Left ventricle myocardium superior (tissue), 1 donor: ENCODE measurements at places on chromosomes 5 and 9.
A peak's percentile ranks its signal among the peaks of the same experiment; 100 is the strongest.

DNA sequence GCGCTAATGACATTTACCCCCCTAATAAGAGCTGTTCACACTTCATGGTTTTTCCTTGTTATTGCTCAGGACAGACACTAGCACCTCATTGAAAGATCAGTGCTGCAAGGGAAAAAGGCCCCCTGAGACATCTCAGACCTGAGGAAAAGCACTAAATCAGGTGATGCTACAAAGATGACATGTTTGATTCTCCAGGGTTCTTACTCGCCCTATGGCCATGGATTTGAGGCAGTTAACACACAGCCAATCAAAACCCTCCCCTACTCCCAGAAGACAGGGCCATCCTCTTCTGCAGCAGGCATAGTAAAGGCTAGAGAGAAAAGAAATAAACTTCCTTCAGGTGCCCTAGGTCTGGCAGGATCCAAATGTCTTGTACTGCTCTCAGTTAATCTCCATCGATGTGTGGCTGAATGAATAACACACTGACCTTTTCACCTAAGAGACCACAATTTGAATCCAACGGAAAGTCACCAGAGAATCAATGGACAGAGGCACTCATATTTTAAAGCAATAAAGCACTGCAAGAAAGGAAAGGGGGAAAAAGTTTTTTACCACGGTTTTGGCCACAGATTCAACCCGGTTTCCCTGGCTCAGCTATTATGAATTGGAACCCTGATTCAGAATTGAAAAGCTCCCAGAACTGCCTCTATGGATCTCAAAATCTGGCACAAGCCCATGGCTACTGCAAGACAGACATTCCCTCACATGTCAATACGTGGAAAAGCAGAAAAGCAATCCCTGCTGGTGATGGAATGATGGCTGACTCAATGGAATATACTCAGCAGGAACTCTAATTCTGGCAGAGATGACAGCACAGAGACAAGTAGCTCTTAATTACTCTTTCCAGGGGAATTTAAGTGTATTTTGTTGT lies 329.5 kb downstream of the BNC2 start:
- DNase-seq, result no peak

GRCh38 chr5:95809414-95809960 lies 13.0 kb downstream of the GLRX start:
- peak; percentile 63 for DNase-seq

GRCh38 chr5:122584411-122585300 lies 190.2 kb upstream of the SNX2 start:
- DNase-seq, result peak; percentile 27

DNA sequence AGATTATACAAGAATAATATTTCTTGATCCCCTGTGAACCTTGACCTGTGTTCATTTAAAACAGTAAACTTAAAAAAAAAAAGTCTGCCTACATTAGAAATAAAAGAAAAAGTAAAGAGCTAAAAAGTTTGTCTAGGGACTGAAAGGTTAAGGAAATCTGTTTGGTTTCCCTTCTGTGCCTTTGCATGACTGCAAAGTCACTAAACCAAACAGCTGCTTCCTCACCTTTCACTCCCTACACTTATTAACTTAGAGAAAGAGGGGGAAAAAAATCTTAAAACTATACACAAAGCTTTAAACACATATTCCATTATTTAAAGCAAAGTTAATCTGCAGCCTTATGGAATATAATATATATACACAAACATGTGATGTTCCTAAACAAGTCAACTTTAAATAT lies 65.1 kb downstream of the ZFR start:
- DNase-seq, result no peak

- DNase-seq, result no peak
Observed at GRCh38 chr5:79086116-79086515, 16.5 kb downstream of the BHMT2 start.

DNA sequence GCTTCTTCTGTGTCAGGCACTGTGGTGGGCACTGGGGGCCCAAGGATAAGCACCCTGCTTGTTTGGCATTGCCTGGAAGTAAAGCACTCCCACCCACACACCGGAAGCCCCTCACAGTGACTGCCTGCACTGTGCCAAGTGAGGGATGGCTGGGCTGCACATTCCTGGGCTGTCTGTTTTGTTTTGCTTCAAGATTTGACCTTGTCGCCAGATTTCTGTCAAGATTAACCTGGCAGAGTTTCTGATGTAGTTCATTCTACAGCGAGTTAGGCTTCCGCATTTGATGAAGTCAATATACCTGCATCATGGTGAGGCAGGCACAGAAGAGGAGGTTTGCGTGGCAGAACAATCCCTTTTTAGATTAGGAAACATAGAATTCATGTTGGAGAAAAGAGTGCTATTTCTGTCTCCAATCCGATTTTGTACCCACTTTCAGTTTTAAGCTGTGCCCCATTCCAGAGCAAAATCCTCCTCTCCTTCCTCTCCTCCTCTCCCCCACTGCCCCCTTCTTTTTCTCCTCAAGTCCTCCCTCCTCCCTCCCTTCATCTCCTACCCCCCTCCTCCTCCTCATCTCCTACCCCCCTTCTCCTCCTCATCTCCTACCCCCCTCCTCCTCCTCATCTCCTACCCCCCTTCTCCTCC lies 14.4 kb upstream of the BOD1 start:
- DNase-seq, result no peak

GRCh38 chr5:123976379-123977033 lies 464.5 kb downstream of the CSNK1G3 start:
- no peak for DNase-seq

DNA sequence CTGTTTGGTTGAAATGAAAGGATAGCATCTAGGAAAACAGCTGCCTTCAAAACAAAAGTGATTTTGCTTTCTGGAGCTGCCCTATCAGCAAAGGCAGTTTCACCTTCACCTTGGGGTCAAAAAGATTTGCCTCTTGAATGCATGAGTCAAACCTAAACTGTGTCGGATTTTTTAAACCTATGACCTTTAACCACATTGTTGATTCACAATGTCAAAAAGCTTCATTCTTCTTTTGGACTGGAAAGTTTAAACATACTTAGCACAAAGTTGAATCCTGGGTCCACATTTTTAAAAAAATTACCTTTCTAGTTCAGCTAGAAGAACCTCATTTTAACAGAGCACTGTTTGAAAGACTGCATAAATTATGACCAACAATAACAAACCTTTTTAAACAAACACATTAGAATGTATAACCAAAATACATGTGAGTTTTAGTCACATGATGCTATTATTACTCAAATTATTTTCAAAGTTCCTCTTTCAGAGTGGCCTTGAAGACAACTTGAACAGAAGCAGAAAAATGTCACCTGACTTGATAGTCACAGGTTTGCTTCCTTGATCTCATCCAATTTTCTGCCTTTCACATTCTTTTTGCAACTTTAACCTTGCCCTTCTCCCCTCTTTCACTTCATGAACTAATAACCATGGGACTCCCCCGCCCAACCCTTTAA lies 109.7 kb upstream of the LHFPL2 start:
- DNase-seq, result no peak

GRCh38 chr5:131288328-131288727 lies 24.5 kb downstream of the CDC42SE2 start:
- DNase-seq, result no peak

DNA sequence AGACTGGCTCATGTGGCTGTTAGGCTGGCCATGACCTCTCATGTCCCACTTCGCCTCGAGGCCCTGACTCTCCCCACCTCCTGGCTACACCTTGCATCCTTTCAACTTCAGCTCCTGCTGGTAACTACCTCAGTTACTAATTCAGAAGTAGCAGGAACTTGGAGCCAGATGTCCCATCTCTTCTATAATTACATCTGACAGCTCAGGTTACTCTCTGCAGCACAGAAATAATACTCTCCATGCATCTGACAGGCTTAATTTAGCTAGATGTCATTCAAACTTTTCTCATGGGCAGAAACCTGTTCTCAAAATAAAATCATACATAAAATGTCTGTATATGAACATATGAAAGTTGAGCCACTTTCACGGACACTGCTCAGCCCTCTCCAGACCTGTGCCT lies 92.2 kb upstream of the IL33 start:
- DNase-seq, result no peak

GRCh38 chr9:77679661-77680368 lies 31.7 kb upstream of the GNA14 start:
- DNase-seq, result no peak

DNA sequence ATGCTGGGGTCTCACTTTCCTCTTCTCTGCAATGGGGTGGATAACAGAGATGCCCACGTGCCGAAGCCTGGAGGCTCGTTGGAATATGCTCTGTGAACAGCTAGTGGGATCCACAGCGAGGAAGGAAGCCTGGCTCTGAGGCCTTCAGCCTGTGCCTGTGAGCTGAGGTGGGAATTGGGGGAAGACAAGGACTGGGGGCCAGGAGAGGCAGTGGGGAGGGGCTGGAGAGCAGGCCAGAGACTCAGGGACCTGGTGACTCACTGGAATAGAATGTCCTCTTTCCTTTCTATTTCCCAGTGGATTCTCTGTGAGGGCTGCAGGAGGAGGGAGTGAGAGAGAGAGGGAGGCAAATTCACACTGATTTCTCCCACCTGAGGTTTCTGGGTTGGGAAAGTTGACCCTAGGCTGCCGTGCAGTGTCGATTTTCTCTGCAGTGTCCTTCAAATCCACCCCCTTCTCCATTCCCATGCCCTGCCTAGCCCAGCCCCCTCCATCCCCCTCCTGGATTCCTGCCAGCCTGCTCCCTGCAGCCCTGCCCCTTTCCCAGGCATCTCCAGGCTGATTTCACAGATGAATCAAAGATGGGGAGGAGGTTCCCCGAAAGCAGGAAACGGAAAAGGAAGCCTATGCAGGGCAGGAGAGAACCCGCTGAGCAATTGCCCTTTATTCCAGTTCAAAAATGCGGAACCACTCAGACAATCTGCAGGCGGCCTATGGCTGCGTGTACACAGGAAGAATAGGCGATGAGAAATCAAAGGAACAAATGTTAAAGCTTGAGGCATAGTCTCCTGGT lies 1.4 kb upstream of the SPAAR start:
- peak; percentile 78 for DNase-seq

DNA sequence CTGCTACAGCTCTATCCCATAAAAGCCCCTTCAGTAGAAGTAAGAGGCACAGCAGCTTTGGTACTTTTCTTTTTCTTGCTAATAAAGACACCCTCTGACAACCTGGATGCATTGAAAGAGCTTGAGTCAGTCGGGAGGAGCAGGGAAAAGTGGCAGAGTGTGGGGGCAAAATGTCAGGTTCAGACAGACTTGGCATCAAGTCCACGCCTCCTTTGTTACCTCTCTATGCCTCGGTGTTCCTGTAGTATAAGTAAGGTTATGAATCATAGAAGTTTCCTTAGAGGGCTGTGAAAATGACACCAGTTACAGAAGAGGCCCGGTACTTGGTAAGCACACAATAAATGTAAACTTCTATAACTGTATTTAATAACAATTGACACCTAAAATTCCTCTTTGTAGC lies 133.9 kb downstream of the ESM1 start:
- DNase-seq, result no peak

DNA sequence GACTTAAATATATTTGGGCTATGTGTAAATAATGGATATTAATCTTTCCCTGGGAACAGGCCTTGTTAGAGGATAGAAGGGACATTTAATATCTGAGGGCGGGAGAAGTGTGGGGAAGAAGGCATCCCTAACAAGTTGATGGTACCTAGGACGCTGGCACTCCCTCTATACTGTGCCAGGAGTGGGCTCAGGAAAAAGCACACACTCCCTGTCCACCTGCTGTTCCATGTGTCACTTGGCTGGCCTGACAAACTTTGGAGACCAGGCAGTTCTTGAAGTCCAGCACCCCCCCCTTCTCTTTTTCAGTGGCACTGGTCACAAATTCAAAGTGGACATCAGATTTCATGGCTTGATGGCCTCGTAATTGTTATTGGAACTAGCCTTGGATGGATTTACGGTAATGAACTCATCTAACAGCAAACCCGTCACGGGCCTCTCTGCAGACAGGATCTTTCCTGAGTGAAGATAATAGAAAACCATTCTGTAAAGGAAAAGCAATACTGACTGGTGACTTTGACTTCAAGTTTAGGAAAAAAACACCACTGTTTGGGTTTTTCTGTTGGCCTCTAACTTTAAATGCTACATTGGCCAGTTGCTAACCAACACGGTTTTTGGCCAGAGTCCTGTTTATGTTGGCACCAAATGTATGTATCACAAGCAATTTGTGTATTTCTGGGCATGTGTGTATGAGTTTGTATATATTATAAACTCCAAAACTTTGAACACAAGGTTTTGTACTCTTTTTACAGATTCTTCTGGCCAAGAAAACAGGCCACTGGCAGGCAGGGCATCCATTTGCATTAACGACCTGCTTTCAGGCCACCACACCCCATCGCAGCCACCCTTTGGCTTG lies 552.6 kb downstream of the CCDC171 start:
- no peak for DNase-seq

GRCh38 chr5:36385495-36385894 lies 83.8 kb upstream of the RANBP3L start:
- DNase-seq, result no peak

- no peak for DNase-seq
Observed at GRCh38 chr5:153991168-153991567, 47.5 kb downstream of the FAM114A2 start.

GRCh38 chr9:122058051-122058450 lies 35.1 kb downstream of the TTLL11 start:
- DNase-seq, result no peak

DNA sequence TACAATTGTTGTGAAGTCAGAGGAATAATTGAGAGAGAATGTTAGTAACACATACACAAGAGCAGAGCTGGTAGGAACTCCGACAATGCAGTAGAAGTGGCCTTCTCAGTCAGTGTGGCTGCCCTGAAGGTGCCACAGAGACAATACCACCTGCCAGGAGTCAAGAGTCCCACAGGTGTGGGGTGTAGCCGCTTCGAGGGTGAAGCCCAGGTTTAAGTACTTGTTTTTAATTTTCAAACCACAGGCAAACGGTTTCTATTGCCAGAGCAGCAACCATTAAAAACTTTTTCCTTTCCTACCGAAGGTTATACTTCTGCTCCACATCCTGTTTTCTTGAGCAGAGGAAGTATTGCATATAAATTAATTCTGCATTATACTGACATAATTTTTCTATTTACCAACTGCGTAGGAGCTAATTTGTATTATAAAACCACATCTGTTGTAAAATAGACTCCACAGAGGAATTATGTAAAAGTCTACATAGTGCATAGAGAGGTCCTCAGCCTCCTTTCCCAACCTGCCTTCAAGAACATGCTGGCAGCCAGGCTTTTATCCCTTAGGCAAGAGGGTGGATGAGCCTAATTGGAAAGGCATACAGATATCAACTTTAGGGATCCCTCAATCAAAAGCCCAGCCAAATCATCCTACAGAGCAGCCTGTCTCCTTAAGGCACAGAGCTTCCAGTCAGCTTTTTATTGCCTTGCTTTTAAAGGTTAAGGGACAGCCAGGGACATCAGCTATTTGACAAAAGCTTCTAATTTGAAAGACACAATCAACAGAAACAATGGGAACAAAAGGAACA lies 12.9 kb upstream of the ACTBL2 start:
- no peak for DNase-seq

- DNase-seq, result peak; percentile 56
Observed at GRCh38 chr9:29211580-29212396, 1638.5 kb upstream of the C9orf72 start.

DNA sequence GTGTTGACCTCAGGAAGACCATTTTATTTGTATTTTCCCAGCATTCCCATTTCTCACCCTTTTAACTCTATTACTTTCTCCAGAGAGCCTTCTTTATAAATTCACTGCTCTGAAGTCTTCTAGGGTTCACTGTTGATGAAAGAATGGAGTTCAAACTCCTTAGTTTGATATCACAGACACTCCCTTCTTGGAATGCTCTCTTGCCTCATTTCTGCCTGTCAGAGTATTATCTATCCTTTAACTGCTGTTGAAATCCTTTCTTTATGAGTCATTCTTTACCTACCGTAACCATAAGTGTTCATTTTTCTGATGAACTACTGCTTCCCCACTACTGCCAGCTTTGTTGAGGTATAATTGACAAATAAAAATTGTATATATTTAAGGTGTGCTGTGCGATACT lies 4.3 kb downstream of the RIC1 start:
- no peak for DNase-seq

- DNase-seq, result no peak
Observed at GRCh38 chr5:56725711-56726411, 89.5 kb upstream of the MAP3K1 start.
